Activated gamma-delta T cell (primary cell): ENCODE measurements at places on chromosomes 16 and 17.

DNA sequence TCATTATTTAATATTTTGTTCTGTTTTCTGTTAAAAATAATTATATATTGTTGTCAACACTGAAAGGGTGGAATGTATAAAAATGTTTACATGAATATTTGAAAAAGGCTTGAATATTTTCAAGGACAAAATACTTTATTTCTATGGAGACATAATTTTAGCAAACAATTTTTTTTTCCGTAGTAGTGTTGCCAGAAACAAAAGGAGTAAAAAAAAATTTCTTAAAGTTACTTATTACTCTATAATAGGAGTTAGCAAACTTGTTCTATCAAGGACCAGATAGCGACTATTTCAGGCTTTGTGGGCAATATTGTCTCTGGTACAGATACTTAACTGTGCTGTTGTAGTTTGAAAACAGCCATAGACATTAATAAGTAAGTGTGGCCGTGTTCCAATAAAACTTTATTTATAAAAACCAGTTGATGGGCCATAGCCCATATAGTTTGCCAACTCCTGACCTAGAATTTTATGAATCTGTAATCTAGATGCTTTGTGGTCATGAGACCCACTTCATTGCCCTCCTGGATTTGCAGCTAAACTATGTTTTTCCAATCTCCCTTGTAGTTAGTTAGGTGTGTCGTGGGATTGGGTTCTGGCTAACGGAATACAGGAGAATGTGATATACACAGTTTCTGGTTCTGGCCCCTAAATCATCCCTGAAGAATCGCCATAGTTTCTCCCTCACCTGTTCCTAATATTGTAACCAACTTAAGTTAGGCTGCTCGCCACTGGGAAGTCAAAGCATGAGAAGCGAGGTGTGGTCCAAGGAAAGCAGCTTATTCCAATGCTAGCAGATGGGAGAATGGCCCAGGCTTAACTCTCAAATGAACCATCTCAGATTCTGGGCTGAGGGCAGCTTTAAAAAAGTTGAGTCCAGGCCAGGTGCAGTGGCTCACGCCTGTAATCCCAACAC, 153.6 kb downstream of the ABCA8 start:
- DNase-seq: no peak

DNA sequence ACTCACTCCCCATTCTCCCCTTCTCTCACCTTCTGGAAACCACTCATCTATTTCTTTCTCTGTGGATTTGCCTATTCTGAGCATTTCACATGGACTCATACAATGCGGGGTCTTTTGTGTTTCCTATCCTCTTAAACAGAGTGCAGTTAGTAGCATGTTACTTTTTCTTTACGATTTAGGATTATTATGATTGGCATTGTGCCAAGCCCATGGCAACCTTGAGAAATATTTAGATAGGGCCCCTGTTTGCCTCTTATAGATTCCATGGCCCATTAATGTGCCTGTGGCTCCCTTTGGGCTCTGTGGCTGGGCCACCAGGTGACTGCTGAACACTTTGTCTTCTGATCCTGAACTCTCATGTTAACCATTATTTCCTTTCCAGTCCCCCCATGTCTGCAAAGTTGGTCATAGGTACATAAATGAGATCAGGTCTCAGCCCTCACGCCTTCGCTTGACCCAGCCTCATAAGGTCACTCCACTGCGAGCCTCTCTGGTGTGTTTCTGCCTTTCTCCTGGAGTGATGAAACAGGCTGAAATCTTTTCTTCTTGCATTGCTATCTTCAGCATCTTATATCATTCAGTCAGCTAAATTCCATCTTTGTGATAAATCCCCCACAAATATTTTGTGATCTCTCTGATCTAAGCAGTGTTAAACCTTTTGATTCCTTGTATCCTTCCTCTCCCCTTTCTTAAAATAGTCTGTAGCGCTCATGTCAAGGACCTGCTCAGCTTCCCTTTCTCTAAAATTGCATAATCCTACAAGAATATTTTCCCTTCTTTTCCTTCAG, 44.0 kb downstream of the MYH3 start:
- no peak for DNase-seq

DNA sequence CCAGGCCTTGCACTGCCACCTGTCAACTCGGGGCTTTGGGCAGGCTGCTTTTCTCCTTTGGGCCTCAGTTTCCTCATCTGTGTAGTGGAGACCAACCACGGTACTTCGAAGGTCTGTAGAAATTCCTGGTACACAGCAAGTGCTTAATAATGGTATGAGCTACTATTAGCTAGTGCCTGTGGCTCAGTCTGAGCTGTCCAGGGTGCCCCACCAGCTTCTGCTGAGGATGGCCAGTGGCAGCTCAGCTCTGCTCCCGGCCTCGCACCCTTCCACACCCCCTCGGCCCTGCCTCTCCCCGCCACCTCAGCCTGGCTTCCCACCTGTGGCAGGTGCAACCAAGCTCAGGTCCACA, 26.2 kb upstream of the PLCG2 start:
- no peak for DNase-seq

- no peak for DNase-seq
These were observed 4.5 kb downstream of the TMEM114 start for GRCh38 chr16:8585857-8586256.

DNA sequence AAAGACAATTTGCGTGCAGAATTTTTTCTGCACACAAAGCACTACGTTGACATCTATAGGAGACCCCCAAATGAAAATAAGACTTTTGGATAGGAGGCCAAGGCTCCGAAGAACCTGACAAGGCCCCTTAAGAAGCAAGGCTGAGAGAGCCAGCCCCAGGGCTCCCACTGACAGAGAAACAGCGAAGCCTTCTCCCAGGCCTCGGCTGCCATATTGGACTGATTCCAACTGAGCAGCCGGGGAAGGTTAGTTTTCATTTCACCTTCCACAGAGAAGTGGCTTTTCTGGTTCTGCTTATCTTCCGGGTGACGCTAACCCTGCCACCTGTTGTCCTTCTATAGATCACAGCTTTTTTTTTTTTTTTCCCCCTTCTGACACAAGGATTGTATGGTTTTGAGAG, 356.7 kb downstream of the SOX9 start:
- no peak for DNase-seq

GRCh38 chr17:20944014-20944865, 98.6 kb downstream of the USP22 start:
- no peak for DNase-seq

DNA sequence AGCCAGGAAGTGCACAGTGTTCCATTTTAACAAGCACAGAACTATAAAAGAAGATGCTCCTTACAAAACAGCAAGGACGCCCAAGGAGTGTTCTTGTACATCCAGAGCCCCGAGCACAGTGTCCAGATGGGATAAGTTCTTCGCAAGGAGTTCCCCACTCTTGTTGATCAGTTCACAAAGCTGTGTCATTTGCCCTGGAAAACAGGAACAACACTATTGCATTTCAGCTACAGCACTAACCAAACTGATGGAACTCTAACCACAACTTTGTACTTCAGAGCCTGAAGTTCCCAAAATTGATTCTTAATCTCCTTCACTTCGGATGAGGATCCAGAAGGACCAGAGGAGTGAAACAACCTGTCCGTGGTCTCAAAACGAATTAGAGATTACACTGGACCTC, 5.1 kb downstream of the COPS3 start:
- DNase-seq: no peak

GRCh38 chr16:85718682-85719081, 29.9 kb upstream of the GINS2 start:
- DNase-seq: no peak
